ENCODE measurements at places on chromosomes 4 and X.

DNA sequence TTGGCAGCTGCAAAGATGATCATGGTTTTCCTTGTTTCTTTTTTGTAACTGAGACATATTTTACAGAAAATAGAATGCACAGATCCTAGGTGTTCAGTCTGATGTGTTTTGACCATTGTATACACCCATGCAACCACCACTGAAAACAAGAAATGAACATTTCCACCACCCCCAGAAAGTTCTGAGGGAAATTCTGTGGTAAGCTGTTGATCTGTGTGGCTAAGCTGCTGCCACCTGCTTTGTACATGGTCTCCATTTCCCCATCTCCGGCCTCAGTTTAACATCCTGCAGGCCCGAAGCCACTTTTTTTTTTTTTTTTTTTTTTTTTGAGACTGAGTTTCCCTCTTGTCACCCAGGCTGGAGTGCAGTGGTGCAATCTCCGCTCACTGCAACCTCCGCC lies 65.3 kb downstream of the NYX start:
- no peak for DNase-seq

DNA sequence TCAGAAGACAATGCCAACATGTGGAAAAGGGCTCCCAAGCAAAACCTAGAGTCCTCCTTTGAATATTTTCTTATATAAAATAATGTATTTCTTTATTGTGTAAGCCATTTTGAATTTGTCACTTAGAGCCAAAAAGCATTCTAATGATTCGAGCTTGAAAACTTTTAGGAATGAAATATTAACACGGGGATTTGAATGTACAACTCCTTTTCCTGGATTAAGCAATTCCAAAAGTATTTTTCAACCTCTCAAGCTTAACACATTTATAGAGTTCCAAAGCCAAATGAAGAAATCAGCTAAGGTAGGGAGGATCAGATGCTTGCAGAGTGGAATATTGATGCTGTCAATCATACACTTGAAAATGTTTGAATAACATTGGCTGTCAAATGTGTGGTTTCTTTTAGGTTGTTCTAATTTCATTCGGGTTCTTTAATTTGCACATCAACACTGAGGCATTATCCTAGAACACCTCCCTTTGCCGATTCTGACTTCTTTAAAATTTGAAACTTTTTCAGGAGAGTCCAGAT lies 67.2 kb upstream of the ETNPPL start:
- no peak for DNase-seq

DNA sequence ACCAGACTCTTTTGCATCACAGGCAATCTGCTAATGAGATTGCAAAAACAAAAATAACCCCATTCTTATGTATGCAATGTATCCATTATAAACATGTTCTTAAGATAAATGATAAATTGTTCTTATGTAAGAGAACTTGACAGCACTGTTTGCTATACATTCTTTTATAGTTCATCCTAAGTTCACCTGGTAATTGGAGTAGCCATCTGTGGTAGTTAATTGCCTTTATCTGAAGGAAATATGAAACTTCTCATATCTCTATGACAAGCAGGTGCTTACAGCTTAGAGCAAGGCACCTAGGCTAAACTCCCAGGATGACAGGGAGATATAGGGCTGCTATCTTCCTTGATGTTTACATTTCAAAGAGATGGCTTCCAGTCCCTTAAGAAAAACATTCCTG lies 21.3 kb upstream of the CLCN5 start:
- no peak for DNase-seq

GRCh38 chr4:10534820-10535219 lies 77.6 kb upstream of the ZNF518B start:
- DNase-seq = no peak

DNA sequence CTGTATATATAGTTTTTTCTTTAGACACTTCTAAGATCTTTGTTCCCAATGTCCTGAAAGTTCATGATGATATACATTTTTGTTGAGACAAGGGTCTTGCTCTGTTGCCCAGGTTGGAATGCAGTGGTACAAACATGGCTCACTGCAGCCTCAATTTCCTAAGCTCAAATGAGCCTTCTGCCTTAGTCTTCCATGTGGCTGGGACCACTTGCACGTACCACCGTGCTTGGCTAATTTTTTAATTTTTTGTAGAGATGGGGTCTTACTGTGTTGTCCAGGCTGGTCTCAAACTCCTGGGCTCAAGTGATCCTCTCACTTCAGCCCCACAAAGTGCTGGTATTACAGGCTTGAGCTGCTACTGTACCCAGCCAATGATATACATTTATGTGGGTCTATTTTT lies 132.9 kb upstream of the BCOR start:
- DNase-seq = no peak

DNA sequence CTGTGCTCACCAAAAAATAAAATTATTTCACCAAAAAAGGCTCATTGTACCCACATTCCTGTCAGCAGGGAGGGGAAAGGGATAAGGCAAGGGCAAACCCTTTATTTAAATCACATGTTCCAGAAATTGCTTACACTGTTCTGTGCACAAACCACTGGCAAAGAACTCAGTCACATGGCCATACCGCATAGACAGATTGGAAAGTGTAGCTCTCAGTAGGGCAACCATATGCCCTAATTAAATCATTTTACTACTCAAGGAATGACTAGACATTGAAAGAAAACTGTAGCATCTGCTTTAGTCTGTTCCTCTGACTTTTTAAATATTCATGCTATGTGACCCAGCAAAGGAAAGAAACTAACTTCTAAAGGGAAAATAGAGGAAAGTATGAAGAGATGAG lies 119.2 kb upstream of the FAM241A start:
- no peak for DNase-seq

- no peak for DNase-seq
Observed at GRCh38 chrX:57964975-57965374, 54.7 kb upstream of the ZXDA start.

- peak; percentile 7 for DNase-seq
Observed at GRCh38 chrX:34654696-34655490, 2.2 kb downstream of the TMEM47 start.

DNA sequence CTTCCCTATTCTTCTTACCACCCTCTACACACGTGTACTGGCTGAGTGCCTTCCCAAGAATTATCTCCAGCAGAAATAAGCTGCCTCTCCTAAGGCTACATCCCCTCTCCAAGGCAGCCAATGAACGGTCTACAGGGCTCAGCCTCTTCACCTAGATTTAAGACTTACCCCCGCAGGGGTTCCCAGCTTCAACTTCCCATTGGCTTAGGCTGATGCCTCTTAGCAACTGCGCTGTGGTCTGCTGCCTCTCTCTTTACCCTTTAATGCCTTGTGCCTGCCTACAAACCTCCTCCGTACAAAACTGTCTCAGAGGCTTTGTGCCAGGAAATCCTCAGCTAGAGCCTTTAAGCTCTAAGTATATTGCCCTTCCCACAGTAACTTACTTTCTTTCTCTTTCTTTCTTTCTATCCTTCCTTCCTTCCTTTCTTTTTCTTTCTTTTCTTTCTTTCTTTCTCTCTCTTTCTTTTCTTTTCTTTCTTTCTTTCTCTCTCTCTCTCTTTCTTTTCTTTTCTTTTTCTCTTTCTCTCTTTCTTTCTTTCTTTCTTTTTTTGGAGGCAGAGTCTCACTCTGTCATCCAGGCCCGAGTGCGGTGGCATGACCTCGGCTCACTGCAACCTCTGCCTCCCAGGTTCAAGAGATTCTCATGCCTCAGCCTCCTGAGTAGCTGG lies 15.1 kb upstream of the PIGA start:
- no peak for DNase-seq

DNA sequence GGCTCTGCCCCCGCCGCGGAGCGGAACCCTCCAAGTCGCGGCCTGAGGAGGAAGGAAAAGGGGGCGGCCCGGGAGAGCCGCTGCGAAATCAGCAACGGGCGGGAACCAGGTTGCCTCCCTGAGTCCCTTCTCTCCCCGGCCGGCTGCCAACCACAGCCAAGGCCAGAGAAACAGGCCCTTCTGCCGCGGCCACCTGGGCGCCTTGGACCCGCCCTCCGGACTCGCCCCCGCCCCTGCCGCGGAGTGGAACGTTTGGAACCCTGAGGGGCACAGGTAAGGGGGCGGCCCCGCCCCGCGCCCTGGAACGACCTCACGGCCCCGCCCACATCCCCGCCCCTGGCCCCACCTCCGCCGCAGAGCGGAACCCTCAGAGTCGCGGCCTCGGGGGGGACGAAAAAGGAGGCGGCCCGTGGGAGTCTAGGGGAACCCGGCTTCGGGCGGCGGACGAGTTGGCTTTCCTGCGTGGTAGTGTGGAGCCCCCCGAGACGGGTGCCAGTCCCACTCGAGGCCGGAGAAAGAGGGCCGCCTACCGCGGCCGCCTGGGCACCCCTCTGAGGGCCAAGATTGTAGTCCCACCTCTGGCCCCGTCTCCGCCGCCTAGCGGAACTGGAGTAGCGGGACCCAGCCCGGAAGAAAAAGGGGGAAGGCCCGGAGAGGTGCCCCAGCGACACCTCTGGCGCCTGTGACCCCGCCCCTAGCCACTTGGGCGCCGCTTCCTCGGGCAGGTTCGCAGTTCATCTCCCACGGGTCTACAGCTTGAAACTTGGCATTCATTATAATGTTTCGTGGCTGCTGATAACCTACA lies 669 bp upstream of the PHKA2 start:
- peak; percentile 48 for DNase-seq

- no peak for DNase-seq
Observed at GRCh38 chr4:146123231-146123630, 52.3 kb upstream of the LSM6 start.

DNA sequence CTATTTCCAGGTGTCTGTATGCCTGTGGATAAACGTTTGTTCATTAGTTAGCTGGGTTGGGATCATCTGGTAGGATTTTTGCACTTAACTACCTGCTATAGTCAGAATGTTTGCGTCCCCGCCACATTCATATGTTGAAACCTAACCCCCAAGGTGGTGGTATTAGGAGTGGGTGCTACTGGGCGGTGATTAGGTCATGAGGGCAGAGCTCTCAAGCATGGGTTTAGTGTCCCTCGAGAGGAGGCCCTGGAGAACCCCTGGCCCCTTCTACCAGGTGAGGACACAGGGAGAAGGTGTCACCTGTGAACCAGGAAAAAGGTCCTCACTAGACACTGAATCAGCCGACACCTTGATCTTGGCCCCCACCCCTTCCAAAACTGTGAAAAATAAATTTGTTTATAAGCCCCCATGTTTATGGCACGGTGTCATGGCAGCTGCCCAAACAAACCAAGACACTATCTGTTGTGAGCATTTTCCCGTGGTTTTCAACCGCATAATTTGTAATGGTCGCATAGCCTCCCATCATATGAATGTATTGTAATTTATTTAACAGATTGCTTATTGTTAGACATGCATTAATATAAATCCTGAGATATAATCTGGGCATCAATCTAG lies 92.7 kb upstream of the TRIM2 start:
- DNase-seq = no peak

DNA sequence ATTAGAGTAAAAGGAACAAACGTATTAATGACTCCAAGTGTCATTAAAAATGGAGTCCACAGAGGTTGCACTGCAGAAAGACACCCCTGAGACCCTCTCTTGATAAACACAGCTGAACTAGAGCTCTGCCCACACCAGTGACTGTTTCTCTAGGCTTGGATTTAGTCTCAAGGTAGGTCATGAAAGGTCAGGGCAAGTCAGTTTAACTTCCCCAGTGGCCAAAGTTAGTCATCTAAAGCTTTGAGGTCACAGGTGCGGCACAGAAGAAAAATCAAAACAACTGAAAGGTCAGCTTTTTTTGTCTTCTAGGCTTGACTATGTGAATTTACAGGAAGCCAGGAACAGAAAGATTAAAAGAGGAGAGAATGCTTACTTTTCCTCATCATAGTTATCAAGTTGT lies 749.6 kb downstream of the RAB28 start:
- DNase-seq = no peak

- no peak for DNase-seq
Observed at GRCh38 chr4:121698236-121698671, 1.5 kb upstream of the ANXA5 start.

- DNase-seq = no peak
Observed at GRCh38 chr4:4914965-4915845, 55.7 kb downstream of the MSX1 start.

GRCh38 chrX:1483843-1484637 lies 31.3 kb upstream of the ASMTL start:
- DNase-seq = no peak

DNA sequence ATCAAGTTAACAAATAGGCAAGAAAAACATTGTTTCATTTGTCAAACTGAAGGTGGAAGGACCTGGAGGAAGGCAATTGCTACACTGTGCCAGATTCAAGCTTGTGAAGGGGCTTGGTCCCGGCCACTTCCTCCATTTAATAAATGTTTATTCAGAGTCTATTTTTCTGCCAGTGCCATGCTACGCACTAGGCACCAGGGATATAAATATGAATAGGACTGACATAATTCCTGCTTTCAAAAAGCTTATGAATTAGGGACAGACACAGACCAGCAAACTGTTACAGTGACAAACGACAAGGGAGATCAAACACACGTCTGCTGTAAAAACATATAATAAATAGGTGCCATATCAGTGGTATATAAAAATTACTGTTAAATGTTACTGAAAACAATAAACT lies 571 bp downstream of the TLR6 start:
- DNase-seq = no peak

DNA sequence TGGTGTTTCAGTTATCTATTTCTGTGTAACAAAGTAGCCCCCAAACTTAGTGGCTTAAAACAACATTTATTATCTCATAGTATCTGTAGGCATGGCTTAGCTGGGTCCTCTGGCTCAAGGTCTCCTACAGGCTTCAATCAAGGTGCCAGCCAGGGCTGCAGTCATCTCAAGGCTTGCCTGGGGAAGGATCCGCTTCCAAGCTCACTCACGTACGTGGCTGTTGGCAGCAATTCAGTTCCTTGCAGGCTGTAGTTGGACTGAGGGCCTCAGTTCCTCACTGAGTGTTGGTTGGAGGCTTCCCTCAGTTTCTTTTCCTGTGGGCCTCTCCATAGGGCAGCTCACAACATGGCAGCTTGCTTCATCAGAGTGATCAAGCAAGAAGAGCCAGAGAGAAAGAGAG lies 9.3 kb downstream of the FAM120C start:
- DNase-seq = no peak

DNA sequence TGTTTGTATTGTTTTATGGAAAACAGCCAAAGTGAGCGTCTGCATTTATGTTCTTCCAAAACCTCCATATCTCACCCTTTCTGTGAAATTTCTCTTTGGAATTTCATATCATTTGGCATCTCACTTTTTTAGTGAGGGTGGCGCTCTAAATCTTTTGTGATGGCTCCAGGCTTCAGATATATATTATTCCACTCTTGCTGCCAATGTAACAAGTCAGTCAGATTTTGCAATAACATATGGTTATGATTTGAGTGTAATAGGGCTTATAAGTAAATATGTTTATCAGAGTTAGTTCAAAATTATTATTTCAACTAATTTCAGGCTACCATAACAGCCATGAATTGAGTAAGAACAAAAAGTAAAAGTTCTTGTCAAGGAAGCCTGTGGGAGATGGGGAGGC lies 314.7 kb downstream of the PDGFC start:
- no peak for DNase-seq

GRCh38 chr4:149997881-149998421 lies 80.3 kb upstream of the DCLK2 start:
- DNase-seq = no peak

All from SHP77 (cell line).